Muscle of back (tissue), 13 donors: ENCODE measurements at places on chromosomes 5 and 9.

- DNase-seq, result no peak
Measured at GRCh38 chr9:89431930-89432725, 65.8 kb downstream of the SEMA4D start.

DNA sequence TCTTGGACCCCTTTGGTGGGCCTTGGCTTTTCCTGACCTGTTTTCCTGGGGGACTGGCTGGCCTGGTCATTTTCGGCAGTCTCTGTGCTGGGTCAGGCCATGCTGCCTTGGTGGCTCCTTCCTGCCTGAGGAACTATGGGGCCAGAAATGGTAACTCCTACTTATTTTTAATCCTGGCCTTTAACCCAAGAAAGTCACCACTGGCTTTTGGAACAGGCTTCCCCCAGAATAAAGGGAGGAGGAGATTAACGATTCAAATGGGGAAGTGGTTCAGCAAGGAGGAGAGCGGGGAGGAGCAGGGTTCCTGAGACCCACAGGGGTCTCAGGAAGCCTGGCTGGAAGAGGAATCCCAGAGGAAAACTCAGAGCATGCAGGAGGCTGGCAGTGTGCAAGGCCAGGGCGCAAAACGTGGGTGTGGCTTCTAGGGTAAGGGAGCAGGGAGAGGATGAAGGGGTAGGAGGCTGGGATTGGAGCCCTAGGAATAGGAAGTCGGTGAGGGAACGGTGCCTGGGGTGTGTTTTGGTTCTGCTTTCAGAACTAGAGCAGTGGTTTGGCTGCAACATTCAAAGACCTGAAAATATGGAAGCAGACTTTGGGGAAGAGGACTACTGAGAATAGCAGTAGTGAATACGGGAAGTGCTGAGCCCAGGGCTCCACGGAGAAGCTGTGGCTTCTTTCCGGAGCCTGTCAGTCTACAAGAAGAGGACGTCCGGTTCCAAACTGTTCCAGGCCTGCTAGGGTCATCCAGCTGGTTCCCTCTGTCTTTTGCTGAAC lies 271.1 kb upstream of the KLF4 start:
- DNase-seq, result no peak

GRCh38 chr9:85523202-85523601 lies 218.6 kb downstream of the AGTPBP1 start:
- DNase-seq, result no peak

GRCh38 chr5:122102825-122103224 lies 24.8 kb upstream of the LOX start:
- peak; percentile 51 for DNase-seq

DNA sequence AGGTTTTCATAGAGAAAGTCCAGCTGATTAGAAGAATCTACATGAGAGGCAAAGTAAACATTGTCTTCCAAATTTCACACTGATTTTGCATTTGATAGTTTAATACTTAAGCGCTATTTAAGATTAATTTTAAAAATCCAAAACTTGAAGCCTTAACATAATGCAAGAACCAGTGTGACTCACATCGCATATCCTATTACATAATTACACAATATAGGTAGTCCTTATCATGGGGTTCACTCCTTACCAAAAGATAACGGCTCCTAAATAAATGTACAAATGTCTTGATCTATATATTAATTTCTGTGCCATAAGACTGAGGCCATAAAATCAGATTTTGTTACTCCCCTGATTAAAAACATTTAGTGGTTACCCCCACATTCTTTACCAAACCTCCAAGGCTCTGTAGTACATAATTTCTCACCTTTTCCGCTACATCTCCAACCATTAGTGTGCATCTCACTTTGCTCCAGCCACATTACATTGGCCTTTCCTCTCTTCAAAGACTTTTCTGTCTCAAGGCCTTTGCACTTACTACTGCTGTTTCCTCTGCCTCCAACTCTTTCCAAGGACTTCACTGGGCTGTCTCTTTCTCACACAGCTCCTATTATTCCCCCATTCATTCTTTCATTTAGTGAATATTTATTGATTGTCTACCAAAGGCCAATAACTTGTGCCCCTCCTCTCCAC lies 1.0 kb downstream of the RIOK2 start:
- DNase-seq, result no peak

- DNase-seq, result no peak
Measured at GRCh38 chr5:68365889-68366288, 150.3 kb downstream of the PIK3R1 start.

GRCh38 chr5:120241400-120241799 lies 222.7 kb upstream of the PRR16 start:
- no peak for DNase-seq

- DNase-seq, result peak; percentile 32
Measured at GRCh38 chr5:82045554-82046275, 73.9 kb downstream of the ATG10 start.

- DNase-seq, result no peak
Measured at GRCh38 chr5:180591311-180591887, at the start of gene SCGB3A1. SCGB3A1 (minus strand) TSS chr5:180591499; CDS start chr5:180591462, 37 bp downstream.

- peak; percentile 63 for DNase-seq
Measured at GRCh38 chr5:121031491-121031890, 567.4 kb downstream of the PRR16 start.
